Stimulated activated CD4-positive, alpha-beta T cell treated with anti-CD3 and anti-CD28 coated beads, Interleukin-4, amount 100 ng/mL, for 4 hours (primary cell): ENCODE measurements at places on chromosomes 6 and 20.

GRCh38 chr6:53765270-53765669, 29.5 kb upstream of the LRRC1 start:
- DNase-seq, result no peak

- no peak for DNase-seq
These were observed 2.4 kb upstream of the TMEM30A start for GRCh38 chr6:75286955-75287354.

DNA sequence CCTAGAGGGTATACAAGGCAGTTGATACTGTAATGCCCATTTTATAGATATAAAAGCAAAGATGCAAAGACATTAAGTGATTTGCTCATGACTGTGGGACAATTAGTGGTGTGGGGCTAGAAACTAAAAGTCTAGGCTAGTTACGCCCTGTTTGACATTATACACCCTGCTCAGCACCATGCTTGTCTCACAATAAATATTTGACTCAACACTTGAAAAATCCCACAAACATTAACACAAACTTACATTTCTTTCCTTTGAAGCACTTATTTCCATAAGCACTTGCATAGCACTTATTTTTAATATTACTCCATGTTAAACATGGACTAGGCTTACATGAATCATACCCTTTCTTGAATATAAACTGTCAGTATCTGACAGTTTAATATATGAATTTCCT, 36.5 kb upstream of the SNRPB2 start:
- DNase-seq, result no peak

GRCh38 chr6:118939683-118940082, 4.7 kb upstream of the MCM9 start:
- no peak for DNase-seq

- no peak for DNase-seq
These were observed 20.6 kb downstream of the FKBP5 start for GRCh38 chr6:35668096-35668495.

GRCh38 chr20:51176876-51177275, 154.0 kb upstream of the KCNG1 start:
- no peak for DNase-seq

DNA sequence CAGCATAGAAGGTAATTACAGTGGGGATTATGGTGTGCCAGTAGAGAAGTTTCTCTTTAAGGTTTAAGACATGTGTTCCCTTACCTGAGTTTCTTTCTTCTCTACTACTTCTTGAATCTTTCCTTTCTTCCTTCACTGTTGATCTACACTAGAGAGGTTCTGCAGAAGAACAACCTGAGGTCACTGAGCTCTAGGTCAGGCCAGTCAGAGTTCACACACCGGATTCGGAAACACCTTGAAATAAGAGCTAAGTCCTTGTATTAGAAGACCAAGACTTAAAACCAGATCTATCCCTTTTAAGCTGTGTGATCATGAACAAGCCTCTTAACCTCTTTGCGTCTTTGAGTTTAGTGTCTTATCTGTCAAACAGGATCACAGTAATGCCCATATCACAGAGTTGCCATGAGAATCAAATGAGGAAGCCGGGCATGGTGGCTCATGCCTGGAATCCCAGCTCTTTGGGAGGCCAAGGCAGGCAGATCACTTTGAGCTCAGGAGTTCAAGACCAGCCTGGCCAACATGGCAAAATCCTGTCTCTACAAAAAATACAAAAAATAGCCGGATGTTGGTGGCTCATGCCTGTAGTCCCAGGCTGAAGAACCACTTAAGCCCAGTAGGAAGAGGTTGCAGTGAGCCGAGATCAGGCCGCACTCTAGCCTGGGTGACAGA, 22.0 kb upstream of the TGM3 start:
- DNase-seq, result no peak

DNA sequence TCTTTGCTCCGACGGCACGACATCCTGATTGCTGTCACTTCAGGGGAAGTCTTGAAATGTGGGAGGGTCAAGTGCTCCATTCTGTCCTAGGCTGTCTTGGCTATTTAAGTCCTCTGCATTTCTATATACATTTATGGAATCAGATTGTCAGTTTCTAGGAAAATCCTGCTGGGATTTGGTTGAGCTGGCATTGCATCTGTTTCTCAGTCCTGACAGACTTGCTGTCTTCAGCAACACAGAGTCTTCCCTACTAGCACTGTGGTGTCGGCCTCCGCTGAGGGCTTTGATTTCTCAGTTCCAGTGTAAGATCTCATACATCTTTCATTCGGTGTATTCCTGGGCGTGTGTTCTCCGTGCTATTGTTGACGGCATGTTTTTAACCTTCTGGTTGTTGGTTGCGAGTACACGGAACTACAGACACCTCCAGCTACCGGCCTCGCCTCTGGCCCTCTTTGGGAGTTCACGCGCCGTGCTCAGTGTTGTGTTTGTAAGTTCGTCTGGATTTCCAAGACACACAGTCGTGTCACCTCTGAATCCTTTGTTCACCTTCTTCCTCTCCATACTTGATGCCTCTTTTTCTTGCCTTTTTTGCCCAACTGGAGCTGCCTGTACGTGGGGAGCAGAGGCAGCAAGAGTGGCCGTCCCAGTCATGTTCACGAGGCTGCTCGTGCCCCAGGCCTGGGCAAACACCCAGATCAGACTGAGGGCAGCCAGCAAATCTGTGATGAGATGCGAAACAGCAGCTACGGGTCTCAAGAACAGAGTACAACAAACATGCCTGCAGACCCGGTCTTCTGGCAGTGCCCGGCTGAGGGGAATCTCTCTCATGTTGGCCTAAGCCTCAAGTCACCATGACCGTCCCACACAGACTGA, 92.8 kb downstream of the TAF4 start:
- no peak for DNase-seq

DNA sequence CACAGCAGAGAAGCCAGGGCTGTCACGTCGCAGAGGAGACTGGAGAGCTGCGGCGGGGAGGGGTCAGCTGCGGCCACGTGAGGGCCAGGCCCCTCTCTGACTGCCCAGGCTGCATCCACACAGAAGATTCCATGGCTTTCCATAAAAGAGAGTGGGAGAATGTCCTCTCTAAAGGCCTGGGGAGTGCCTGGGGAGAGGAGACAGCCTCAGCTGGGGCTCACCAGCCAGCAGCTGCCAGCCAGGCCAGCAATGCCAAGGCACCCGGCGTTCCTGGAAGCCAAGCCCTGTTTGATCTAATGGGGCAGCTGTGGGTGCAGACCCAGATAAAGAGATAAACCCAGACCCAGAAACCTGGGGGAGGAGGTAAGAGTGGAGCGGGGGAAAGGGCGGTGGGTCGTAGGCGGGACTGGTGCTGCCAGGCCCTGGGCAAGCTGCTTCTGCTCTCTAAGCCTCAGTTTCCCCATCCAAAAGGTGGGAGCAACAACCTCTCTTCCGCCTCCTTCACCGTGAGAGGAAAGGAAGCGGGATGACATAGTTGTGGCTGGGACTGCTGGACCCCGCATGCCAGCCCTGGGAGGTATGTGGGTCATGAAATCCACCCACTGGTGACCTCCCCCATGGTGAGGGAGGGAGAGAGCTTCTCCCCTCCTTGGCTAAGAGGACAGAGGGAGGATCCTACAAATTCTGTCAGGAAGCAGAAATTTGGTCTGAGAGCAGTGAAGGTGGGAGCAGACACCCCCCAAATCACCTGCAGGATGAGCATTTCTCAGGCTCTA, 3.1 kb upstream of the OSBPL2 start:
- no peak for DNase-seq

- no peak for DNase-seq
These were observed 67.0 kb upstream of the SIRPA start for GRCh38 chr20:1827974-1828785.

GRCh38 chr6:9979996-9980395, 434.9 kb downstream of the TFAP2A start:
- DNase-seq, result no peak

GRCh38 chr6:4259391-4259790, 124.0 kb upstream of the ECI2 start:
- DNase-seq, result no peak

DNA sequence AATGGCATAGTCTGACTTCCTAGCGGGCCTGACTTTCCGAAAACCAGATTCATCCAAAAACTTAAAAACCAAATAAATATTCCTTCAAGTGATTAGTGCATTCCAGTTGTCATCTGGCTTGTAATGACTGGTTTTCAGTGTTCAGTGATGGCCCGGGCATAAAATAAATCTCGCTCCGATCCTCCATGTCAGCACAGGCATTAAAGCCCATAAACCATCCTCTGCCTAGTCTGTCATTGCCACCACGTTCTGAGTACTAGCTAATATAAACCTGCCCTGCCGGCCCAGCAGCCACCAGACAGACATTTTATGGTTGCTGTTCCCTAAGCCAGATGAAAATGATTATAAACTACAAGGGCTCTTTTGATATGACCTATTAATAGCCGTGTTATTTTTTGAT, 232.3 kb upstream of the GMDS start:
- no peak for DNase-seq

DNA sequence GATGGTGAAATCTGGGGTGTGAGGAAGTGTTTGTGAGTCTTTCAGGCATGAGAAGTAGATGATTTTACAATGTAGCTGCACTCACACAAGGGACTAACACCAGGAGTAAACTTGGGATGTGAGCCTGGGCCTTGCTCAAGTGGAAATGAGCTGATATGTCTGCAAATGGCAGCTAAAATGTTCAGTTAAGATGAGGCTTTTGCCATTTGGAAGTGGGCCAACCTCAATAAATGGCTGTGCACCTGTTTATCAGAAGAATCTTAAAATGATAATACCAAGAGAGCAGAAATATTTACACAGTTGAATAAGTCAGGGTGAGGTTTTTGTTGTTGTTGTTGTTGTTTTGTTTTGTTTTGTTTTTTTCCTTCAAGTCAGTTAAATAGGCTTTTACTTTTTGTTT, 25.7 kb upstream of the KLHL31 start:
- no peak for DNase-seq

DNA sequence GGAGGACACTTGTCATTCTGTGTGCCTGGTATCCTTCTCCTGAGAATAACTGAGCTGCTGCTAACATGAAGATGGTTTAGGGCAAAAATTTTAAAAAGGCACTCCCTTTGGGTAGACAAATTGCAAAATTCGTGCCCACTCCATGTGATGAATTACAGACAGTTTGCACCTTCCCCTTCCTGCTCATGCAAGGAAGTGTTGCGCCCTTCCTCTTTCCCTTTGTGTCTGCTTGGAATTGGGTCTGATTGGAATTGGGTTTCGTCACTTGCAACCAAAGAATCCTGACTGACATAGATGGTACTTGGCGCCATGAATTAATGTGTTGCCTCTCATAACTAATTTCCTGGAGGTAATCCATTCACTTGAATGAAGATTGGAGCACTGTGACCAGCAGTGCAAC, 62.3 kb upstream of the SHLD1 start:
- DNase-seq, result no peak

GRCh38 chr6:97195117-97195516, 87.9 kb downstream of the MMS22L start:
- DNase-seq, result no peak

DNA sequence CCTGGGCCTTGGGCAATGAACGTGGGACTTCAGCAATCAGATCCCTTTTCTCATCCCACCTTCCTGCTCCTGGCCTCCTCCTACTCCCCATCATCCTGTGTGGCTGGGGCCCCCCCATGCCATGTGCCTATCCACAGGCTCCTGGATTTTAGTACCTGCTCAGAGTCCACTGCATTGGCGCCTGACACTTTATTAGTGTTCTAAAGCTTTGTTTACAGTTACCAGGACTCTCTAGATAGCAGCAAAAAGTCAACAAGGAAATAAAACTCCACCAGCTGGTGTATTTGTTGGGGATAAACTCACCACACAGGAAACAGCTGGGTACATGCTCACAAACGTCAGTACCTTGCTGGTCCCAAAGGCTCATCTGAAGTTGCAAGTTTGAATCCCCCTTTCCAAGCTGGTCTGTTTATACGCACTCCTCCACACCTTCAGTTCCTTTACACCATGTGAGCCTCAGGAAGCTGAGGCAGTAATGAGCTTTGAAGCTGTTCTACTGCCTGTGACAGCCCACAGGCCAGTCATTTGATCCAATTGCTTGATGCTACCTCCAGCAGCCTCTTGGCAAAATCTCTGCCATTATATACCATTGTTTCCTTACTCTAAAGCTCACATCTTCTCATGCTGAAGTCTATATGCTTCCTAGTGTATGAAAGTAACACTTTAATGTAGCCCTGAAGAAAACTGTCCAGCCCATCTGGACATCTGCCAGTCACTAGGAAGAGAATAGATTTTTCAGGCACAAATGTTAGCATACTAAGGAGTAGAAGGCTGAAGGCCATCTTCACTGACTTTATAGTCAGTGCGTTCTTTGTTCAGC, 76.6 kb downstream of the ANKEF1 start:
- DNase-seq, result no peak

DNA sequence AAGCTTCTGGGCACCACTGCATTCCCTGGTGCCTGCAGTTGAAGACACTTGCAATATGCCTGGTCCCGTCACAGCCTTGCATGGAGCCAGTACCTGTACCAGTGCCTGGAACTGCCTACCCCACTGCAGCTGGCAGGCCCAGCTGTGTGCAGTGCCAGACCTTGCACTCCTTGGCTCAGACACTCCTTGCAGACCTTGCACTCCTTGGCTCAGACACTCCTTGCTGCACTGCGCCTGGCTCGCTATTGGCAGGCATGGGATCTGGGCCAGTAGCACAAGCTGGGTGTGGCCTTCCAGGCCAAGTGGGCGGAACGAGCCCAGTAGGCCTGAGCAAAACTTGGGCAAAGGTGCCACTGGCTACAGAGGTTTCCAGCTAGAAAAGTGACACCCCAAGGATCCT, 1189.1 kb downstream of the GRIK2 start:
- DNase-seq, result no peak

DNA sequence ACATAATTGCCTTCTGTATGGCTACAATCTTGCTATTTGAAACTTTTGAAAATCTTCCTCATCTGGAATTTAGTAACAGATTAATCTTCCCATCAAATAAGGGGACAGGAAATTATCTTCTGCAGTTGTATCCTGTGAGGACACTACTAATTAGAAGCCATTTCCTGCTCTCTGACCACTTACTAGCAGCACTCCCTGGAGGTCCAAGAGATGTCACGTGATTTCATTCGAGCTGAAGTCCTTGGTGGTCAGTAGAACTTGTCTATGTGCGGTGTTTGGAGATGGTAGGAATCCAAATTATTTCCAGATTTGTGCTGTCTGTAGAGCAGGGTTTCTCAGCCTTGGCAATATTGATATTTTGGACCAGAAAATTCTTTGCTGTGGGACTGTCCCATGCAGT, 202.5 kb downstream of the TFAP2B start:
- no peak for DNase-seq

- no peak for DNase-seq
These were observed 126.4 kb downstream of the LY86 start for GRCh38 chr6:6714953-6715352.

- no peak for DNase-seq
These were observed 348.0 kb upstream of the JARID2 start for GRCh38 chr6:14897831-14898230.

GRCh38 chr6:87200469-87201175, 45.3 kb downstream of the ZNF292 start:
- DNase-seq, result no peak

DNA sequence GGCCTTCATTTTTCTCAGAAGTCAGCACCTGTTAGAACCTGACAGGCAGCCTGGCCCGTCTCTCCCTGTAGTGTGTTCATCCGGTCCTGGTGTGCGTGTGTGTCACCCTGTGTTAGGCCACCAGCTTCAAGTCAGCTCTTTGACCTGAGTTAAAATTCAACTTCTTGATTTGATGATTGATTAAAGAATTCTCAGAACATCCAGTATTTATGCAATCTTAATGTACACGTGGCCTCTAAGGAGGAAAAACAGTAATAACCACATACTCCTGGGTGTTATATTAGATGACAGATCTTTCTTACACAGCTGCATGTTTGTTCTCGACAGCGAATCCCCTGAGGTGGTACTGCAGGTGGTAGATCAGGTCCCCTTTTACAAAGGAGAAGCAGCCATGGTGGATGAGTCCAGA, 19.1 kb upstream of the TMEM217 start:
- DNase-seq, result no peak
